ENCODE measurements at places on chromosomes 2 and 18.

DNA sequence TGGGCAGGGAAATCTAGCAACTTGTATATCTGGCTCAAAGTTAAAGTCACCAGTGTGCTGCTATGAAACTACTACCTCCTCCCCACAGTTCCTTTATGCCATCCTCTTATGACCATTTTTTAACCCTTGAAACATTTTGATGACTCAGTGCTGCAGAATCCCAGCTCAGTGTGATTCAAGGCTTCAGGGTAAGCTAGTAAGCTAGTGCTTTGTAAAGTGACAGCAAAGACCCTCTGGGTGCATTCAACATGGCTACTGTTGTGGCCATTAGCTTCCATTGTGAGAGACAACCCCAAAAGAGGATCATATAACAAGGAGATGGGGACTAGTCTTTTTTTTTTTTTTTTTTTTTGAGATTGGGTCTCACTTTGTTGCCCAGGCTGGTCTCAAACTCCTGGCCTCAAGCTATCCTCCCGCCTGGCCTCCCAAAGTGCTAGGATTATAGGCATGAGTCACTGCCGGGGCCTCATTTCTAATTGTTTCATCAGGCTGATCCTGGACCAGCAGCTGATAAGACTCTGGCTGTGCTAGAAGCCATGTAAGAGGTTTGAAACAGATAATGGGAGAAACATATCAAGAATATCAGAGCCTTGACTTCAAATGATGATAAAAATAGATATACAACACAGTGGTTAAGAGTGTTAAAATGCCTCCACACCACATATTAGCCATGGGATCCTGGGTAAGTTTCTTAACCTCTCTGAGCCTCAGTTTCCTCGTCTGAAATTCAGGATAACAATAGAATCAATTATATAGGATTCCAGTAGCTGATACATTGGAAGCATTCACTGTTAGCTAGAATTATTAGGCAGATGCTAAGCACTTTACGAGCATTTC, 65.7 kb upstream of the RTN4 start:
- no peak for DNase-seq

GRCh38 chr2:28716265-28716865, 35.3 kb upstream of the PPP1CB start:
- peak; percentile 76 for DNase-seq

- DNase-seq: no peak
Measured at GRCh38 chr2:38230756-38231155, 146.3 kb downstream of the ATL2 start.

DNA sequence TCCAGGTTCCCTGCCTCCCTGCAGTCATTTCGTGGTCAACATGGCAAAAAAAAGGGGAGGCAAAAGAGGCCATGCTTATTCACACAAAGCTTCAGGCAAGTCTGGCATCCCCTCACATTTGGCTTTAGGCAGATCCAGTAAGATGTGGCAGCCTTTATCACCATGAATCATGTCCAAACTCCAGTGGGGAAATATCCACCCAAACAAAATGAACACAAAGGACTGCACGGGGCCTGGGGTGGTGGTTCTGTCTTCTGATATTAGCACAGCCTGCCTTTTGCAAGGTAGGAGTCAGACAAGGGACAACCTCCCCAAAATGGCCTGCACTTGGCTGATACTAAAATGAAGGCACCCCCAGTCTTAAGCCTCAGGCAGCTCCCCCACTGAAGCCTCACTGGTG, 129.9 kb downstream of the ZBTB7C start:
- no peak for DNase-seq

DNA sequence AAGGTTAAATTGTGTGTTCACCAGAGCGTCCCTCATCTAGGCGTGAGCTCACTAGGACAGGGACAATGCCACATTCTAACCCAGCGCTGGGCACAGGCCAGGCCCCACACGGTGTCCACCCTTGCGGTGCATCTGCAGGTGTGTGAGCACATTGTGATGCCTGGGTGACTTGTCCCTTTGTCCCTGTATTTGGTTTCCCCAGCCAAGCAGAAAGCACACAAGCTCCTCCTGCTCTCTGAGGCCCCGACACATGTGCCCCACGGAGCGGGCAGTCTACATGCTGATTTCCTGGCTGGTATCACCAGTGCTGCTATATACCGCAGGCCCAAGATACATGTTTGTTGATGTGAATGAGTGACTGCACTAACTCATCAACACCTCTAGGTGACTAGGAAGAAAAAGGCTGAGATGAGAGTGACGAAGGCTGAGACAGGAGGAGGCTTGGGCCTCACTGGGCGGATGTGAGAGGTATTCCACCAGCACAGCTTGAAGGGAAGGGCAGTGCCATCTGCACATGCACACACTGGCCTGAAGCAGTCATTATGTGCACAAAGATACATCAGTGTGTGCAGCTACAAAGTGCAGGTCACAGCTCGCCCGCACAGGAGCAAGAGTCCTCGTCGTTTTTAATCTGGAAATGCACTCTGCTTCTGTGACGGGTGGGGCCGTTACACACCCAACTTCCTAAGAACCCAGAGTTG, 205.9 kb downstream of the EIPR1 start:
- no peak for DNase-seq

- DNase-seq: no peak
Measured at GRCh38 chr18:3703732-3704176, 253.8 kb downstream of the TGIF1 start.

GRCh38 chr2:1824202-1824905, 80.0 kb upstream of the PXDN start:
- DNase-seq: no peak

- no peak for DNase-seq
Measured at GRCh38 chr2:230972046-230972445, 23.9 kb upstream of the SPATA3 start.

GRCh38 chr2:190707726-190708125, 58.8 kb downstream of the NAB1 start:
- no peak for DNase-seq

DNA sequence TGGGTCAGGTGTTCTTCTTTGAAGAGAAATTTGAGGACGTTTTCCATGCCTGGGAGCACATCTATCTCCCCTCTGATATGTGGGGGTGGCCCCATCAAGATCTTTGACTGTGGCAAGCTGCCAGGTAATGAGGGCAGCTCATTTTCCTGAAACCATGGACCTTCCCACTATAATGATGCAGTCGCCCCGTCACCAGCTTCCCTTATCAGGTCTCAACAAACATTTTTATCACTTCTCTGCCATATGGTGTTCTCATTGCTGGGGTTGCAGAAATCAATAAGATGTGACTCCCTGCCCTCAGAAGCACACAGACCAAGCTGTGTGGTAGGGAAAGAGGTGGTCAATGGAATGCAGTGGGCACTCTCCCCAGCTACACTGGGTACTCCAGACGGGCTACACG, 48.4 kb upstream of the B3GNT7 start:
- DNase-seq: no peak

GRCh38 chr2:172745636-172746035, 10.0 kb downstream of the RAPGEF4 start:
- no peak for DNase-seq

- no peak for DNase-seq
Measured at GRCh38 chr2:172335736-172336135, 91.7 kb upstream of the ITGA6 start.

DNA sequence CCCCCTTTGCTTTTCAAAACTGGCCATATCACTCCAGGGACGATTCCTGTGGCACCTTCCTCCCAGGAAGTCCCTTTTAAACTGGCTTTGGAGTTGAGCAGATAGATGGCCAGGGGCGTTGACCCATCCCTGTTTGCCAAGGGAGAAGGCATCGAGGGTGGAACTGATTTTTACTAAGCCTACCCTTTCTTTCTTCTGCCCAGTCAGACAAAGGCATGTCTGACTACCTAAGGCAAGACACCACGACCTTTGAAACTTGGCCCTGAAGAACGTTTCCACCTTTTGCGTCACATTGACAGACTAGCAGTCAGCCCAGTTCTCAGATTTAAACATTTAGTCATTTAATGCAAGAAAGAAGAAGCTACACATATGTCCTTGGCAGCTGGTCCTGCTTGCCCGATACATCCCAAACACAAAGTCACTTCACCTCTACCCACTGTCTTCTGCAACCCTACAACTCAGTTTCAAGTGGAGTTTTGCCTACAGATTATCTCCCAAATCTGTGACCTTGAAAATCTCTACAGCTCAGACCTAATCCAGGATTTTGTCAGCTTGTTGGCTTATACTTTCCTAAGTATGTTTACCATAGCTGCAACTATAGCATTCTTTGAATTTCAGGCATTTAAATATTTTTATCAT, 102.2 kb upstream of the IL1R2 start:
- DNase-seq: no peak

- no peak for DNase-seq
Measured at GRCh38 chr18:74082742-74083556, 64.7 kb downstream of the FBXO15 start.

GRCh38 chr2:120729406-120730399, 6.0 kb upstream of the GLI2 start:
- peak; percentile 61 for DNase-seq

- DNase-seq: peak; percentile 52
Measured at GRCh38 chr2:149732001-149732685, 144.6 kb upstream of the MMADHC start.

- no peak for DNase-seq
Measured at GRCh38 chr18:79553696-79554095, 125.9 kb upstream of the CTDP1 start.

DNA sequence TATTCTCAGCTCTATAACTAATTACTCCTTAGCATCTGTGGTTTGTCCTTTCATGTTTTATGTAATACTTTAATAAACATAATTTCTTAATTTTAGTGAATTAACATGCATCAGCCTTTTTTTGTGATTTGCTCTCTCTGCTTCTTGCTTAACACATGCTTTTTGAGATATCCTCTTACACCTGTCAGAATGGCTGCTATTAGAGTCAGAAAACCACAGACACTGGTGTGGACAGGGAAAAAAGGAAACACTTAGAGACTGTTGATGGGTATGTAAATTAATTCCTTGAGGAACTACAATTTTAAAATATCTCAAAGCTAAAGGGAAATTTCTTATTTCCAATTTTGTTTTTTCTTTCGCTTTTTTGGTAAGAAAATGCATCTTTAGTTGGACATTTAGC, 549.0 kb downstream of the ZNF804A start:
- DNase-seq: no peak

DNA sequence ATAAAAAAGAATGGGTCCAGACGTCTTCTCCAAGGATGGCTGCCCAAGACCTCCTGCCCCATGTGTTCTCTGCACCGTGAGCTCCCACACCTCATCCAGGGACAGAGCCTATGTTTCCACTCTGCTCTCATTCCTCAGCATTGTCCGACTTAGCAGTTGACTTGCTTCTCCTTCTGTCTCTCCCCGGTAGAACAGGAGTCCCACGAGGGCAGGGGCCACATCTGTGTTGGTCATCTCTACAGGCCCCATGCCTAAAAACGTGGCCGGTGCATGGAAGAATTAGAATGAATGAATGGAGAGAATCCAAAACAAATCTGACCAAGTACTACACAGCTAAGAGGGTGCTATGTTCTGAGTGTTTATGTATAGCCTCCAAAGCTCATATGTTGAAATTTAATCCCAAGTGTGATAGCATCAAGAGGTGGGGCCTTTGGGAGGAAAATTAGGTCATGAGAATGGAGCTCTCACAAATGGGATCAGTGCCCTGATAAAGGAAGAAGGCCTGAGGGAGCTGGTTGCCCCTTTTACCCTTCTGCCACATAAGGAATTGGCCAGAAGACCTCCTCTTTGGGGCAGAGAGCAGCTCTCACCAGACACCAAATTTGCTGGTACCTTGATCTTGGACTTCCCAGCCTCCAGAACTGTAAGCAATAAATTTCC, 55.9 kb downstream of the FAM178B start:
- DNase-seq: no peak

DNA sequence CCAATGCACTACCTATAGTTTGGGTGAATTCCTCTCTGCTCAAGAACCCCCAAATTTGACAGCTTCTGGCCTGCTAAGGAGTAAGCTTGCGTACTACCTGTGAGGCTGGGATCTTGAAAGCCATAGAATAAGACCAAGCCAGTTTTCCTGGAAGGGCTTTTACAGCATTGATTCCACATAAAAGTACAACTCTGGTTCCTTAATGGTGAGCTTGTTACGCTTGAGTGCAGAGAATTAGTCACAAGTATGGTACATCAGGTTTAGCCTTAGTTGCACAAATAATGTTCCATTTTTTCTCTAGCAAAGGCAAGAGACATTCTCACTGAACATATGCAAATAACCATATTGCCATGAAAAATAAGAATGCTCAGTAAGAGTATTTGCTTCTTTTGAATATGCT, 39.1 kb upstream of the STK39 start:
- DNase-seq: no peak

DNA sequence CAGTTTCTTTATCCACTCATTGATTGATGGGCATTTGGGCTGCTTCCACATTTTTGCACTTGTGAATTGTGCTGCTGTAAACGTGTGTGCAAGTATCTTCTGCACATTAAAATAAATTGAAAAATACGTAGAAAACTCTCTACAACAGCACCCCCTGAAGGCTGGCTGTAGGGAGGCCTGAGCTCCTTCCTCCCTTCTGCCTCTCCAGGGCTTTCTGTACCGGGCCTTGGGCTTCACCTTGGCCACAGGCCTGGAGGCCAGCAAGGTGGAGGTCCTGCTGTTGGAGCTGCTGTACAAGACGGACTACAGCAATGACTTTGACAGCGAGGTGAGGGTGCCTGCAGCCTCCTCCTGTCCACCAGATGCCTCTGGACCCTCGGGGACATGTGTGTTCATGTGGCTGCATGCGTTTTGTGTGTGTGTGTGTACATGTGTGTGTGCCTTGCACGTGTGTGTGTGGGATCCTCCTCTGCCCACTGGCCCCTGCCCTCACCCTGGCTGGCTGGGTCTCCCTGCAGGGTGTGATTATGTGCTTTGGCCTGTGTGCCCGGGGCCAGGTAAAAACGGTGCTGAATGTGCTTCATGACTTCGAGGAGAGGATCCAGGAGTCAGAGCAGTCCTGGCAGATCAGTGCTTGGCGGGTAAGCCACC, 29.2 kb downstream of the MROH2A start:
- no peak for DNase-seq

DNA sequence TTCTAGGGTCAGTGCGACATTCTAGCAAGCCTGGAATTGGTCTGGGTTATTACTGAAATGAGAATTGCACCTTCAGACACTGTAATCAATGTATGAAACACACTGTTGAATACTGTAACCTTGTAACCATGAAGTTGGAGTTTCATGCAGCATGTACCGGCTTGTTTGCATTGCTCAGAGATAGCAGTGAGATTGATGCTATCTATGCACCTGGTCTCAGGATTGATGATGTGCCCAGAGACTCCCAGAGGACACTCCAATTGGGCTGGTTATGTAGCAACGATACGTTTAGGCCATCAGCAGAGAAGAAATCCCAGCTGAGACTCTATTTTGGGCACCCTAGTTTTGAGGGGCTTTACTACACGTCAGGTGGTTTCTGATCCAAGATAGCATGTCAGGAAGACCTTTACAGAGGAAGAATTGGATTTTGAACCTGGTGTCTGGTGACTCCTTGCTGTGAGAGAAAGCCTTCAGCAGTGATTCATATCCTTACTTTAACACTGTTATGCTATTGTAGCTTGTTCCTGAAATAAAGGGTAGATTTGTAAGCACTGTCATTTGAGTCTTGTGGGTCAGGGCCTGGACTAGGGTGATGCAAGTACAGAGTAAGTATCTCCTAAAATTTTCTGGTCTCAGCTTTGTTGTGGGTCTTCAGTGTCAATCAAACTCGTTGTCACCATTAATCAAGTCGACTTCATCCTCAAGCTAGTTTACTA, 305.1 kb upstream of the GULP1 start:
- DNase-seq: no peak

- DNase-seq: no peak
Measured at GRCh38 chr2:242075696-242076095, 206.2 kb downstream of the RTP5 start.

GRCh38 chr2:216216951-216217903, 108.1 kb downstream of the XRCC5 start:
- peak; percentile 31 for DNase-seq

- no peak for DNase-seq
Measured at GRCh38 chr2:189366349-189366748, 74.9 kb upstream of the WDR75 start.

GRCh38 chr18:27652480-27653121, 467.5 kb upstream of the CHST9 start:
- DNase-seq: no peak

Measured in BJ (cell line).